ENCODE measurements at places on chromosomes 3 and 15. TPM values are rescaled to one million over a fixed set of nuclear protein-coding genes. Genes with fewer than 3 reads are reported as not detected.
A peak's percentile ranks its signal among the peaks of the same experiment; 100 is the strongest.

The SNURF gene
- total RNA-seq: 7.3 TPM

The CHRNA7 gene
- not detected for total RNA-seq

The SMCO1 gene
- total RNA-seq: not detected

The UTS2B gene
- 0.20 TPM for total RNA-seq

The DUOXA1 gene
- total RNA-seq: not detected

The SAXO2 gene
- total RNA-seq: 14.3 TPM

The GOLGA8H gene
- not detected for total RNA-seq

The MRAS gene
- total RNA-seq: not detected

The SYNPR gene
- total RNA-seq: not detected

The ENTPD3 gene
- total RNA-seq: not detected

The PP2D1 gene
- total RNA-seq: not detected

The PRSS50 gene
- total RNA-seq: not detected

DNA sequence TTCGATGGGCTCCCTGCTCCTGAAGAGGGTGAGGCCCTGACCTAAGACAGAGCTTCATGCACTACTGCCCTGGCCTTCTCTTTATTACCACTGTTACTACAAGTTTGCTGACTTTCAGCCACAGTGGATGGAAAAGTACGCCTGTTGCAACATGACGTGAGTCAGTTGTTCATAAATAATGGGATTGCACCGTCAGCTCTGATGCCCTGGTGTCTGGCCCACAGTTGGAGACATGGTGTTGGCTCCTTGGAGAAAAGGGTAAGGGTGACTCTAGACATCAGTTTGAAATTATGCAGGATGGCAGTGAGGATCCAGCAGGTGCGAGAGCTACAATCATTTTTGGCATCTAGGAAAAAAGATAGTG, 5.5 kb downstream of the PAQR5 start:
- H3K4me3 ChIP-seq: no peak overlapping the region
- no peak for DNase-seq
- H3K4me1 ChIP-seq: no peaks in the 10 kb centered on the region
- no peak overlapping the region for H3K27ac ChIP-seq

DNA sequence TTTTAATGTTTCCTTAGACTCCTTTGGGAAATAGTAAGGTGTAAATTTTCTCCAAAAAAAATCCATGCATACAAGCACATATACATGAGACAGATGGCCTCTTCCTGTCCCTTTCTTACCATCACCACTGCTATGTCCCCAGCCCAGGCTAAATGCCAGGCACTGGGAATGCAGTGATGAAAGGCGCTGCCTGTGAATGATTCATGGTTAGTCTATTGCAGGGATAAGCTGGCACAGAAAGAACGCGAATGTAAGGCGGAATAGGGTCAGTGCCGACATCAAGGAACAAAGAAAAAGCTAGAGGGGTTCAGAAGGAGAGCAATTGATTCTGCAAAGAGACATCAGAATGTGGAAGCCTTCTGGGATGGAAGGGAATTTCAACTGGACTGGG, 36.2 kb upstream of the CFAP161 start:
- no peak for DNase-seq
- H3K27me3 ChIP-seq: peaks cover 24% of the 10 kb centered on the region
- H3K36me3 ChIP-seq: no peaks in the 10 kb centered on the region
- H3K4me1 ChIP-seq: peaks cover 15% of the 10 kb centered on the region
- H3K4me3 ChIP-seq: no peak overlapping the region
- H3K27ac ChIP-seq: no peak overlapping the region

- no peak overlapping the region for H3K27ac ChIP-seq
- H3K4me3 ChIP-seq: no peak overlapping the region
- no peak for DNase-seq
- no peaks in the 10 kb centered on the region for H3K27me3 ChIP-seq
- peaks cover 26% of the 10 kb centered on the region for H3K36me3 ChIP-seq
- peaks cover 3% of the 10 kb centered on the region for H3K4me1 ChIP-seq
These were observed 68.2 kb downstream of the SIDT1 start for GRCh38 chr3:113600418-113601182.

- H3K4me1 ChIP-seq: no peaks in the 10 kb centered on the region
- H3K27ac ChIP-seq: no peak overlapping the region
- H3K27me3 ChIP-seq: peaks cover 5% of the 10 kb centered on the region
- no peak for DNase-seq
These were observed 37.9 kb upstream of the TNFAIP8L3 start for GRCh38 chr15:51132384-51133139.

DNA sequence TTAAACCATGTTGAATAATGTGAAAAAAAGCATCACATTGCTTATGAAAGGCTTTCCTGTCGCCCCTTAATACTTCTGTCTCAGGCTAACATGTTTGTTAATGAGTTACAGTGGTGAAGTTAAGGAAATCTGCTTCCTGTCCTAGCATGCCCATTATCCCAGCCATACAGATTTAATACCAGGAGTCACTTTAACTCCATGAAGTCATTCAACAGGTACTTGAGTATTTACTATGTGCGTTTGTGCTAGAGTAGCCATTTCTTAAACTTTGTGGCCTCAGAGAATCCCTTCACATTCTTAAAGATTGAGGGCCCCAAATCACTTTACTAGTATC, 10.1 kb upstream of the SETD5 start:
- peaks cover 30% of the 10 kb centered on the region for H3K4me1 ChIP-seq
- H3K36me3 ChIP-seq: peaks cover 87% of the 10 kb centered on the region
- no peak overlapping the region for H3K4me3 ChIP-seq
- no peak for DNase-seq
- H3K27me3 ChIP-seq: no peaks in the 10 kb centered on the region

- peaks cover 10% of the 10 kb centered on the region for H3K36me3 ChIP-seq
- H3K4me1 ChIP-seq: peaks cover 32% of the 10 kb centered on the region
- peak; percentile 16 for DNase-seq
- H3K27ac ChIP-seq: peak overlapping the region; percentile 85
These were observed 682 bp downstream of the ETFA start for GRCh38 chr15:76310475-76311099.

DNA sequence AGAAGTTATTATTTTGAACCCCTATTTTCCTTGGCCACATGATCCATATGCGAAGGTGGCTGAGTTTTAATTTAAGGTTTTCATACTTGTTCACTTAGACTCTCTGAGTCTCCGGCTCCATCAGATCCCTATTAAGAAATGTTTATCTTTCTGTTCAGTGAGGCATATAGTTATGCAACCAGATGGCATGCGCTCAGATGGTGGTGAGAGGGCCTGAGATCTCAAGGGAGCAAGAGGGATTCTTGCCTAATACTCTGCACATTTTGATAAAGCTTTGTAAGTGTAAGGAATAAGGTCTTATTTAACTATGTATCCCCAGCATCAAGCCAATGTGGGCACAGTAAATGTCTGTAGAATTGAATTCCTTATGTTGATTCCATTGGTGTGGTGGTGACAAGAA, 78.9 kb upstream of the DPH6 start:
- H3K27me3 ChIP-seq: peaks cover 7% of the 10 kb centered on the region
- DNase-seq: no peak
- no peak overlapping the region for H3K4me3 ChIP-seq
- H3K4me1 ChIP-seq: no peaks in the 10 kb centered on the region
- H3K27ac ChIP-seq: no peak overlapping the region

DNA sequence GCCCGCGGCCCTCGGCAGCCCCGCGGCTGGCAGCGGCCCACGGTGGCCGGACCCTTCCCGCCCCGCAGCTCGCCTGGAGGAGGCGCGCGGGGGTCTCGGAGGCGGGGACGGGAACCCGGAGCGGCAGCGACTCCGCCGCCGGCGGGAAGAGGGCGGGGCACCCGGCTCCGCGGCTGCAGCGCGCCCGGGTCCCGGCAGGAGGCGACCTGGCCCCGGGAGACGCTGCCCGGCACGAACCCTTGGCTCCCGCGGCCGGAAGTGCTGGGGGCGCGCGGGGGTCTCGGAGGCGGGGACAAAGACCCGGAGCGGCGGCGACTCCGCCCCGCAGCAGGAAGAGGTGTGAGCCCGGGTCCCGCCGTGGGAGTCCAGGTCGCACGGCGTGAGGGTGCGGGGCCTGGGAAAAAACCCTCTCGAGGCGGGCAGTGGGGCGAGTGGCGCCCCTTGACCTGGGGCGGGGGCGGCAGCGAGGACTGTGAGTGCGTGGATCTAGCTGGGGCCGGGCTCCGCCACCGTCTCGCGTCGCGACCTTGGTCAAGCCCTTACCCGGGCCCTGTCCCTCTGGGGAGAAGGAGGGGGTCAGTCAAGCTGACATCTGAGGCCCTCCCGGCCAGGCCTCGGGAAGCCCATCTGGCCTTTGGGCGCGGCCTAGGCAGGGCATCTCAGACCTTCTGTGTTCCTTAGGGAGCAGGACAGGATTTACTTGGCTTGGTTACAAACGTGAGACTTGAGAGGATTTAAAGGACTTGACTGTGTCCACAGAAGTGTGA, at the start of gene CIB2:
Gene CIB2 (minus strand): TSS at position 151 of the 767 bp plus-strand sequence. CDS start 230 bp downstream, outside the sequence.
- no peaks in the 10 kb centered on the region for H3K36me3 ChIP-seq
- H3K4me1 ChIP-seq: peaks cover 26% of the 10 kb centered on the region
- H3K4me3 ChIP-seq: peak within 1 kb of the TSS; percentile 74
- H3K27me3 ChIP-seq: no peaks in the 10 kb centered on the region

GRCh38 chr15:39365161-39365560, 215.7 kb upstream of the THBS1 start:
- H3K27ac ChIP-seq: no peak overlapping the region
- no peaks in the 10 kb centered on the region for H3K4me1 ChIP-seq
- no peaks in the 10 kb centered on the region for H3K36me3 ChIP-seq
- H3K27me3 ChIP-seq: peaks cover 6% of the 10 kb centered on the region
- H3K4me3 ChIP-seq: no peak overlapping the region

- DNase-seq: no peak
- peaks cover 45% of the 10 kb centered on the region for H3K4me1 ChIP-seq
- H3K36me3 ChIP-seq: peaks cover 32% of the 10 kb centered on the region
These were observed 725 bp upstream of the SCAMP2 start for GRCh38 chr15:74873756-74874424.

- H3K4me1 ChIP-seq: peaks cover 53% of the 10 kb centered on the region
- no peak for DNase-seq
- H3K27ac ChIP-seq: no peak overlapping the region
- H3K27me3 ChIP-seq: peaks cover 46% of the 10 kb centered on the region
- no peaks in the 10 kb centered on the region for H3K36me3 ChIP-seq
These were observed 2.5 kb upstream of the EFCC1 start for GRCh38 chr3:128998561-128998960.

GRCh38 chr15:38254051-38254883, 1.6 kb downstream of the SPRED1 start:
- peak overlapping the region; percentile 58 for H3K4me3 ChIP-seq
- peaks cover 62% of the 10 kb centered on the region for H3K27me3 ChIP-seq
- H3K4me1 ChIP-seq: peaks cover 32% of the 10 kb centered on the region
- no peak overlapping the region for H3K27ac ChIP-seq
- peak; percentile 13 for DNase-seq
- no peaks in the 10 kb centered on the region for H3K36me3 ChIP-seq

- H3K27ac ChIP-seq: no peak overlapping the region
- H3K27me3 ChIP-seq: no peaks in the 10 kb centered on the region
- H3K36me3 ChIP-seq: no peaks in the 10 kb centered on the region
- H3K4me3 ChIP-seq: no peak overlapping the region
These were observed 2.7 kb upstream of the PXK start for GRCh38 chr3:58329922-58330413.

DNA sequence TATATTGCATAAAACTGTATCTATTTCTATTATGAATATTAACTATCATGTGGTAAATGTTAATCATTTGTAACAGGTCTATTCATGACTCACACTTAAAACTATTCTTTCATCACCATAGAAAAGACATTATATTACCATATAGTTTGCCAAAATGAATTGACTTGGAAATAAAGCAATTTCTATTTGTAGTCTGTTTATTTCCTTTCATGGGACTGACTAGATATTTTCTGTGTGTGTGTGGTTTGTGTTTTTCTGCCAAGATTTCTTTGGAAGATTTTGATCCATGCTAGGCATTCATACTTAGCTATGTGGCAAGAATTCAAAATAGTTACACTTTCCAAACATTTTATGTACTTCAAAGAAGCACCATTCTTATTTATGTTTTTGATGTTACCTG, 522.5 kb upstream of the AGTR1 start:
- DNase-seq: no peak
- H3K4me3 ChIP-seq: no peak overlapping the region
- H3K36me3 ChIP-seq: no peaks in the 10 kb centered on the region
- H3K4me1 ChIP-seq: no peaks in the 10 kb centered on the region
- no peaks in the 10 kb centered on the region for H3K27me3 ChIP-seq

- no peaks in the 10 kb centered on the region for H3K27me3 ChIP-seq
- H3K27ac ChIP-seq: no peak overlapping the region
- no peak for DNase-seq
- H3K4me3 ChIP-seq: no peak overlapping the region
- peaks cover 11% of the 10 kb centered on the region for H3K36me3 ChIP-seq
These were observed 34.4 kb downstream of the SLCO3A1 start for GRCh38 chr15:91887921-91888373.

DNA sequence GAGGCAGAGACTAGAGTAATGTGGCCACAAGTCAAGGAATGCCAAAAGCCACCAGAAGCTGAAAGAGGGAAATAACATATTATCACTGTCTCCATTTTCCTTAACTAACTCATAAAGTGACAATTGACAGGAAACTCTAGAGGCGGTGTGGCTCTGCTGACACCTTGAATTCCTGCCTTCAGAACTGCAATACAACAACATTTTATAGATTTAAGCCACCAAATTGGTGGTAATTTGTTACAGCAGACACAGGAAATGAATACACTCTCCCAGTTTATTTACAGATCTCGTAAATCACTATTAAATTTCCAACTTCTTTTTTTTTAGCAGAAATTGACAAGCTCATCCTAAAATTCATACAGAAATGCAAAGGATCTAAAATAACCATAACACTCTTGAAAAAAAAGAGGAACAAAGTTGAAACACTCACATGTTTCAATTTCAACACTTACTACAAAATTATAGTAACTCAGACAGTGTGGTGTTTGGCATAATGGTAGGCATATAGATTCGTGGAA, 449.9 kb downstream of the OTOL1 start:
- DNase-seq: no peak
- H3K27ac ChIP-seq: no peak overlapping the region
- no peaks in the 10 kb centered on the region for H3K4me1 ChIP-seq
- no peaks in the 10 kb centered on the region for H3K27me3 ChIP-seq
- no peaks in the 10 kb centered on the region for H3K36me3 ChIP-seq
- no peak overlapping the region for H3K4me3 ChIP-seq

- no peak overlapping the region for H3K27ac ChIP-seq
- no peaks in the 10 kb centered on the region for H3K36me3 ChIP-seq
- no peak for DNase-seq
- no peak overlapping the region for H3K4me3 ChIP-seq
- H3K4me1 ChIP-seq: peaks cover 5% of the 10 kb centered on the region
These were observed 53.5 kb upstream of the TIPARP start for GRCh38 chr3:156620901-156621300.

GRCh38 chr3:110589341-110589740, 482.3 kb upstream of the NECTIN3 start:
- no peaks in the 10 kb centered on the region for H3K27me3 ChIP-seq
- H3K4me1 ChIP-seq: no peaks in the 10 kb centered on the region
- no peak overlapping the region for H3K27ac ChIP-seq
- H3K4me3 ChIP-seq: no peak overlapping the region

All from activated CD4-positive, alpha-beta T cell treated with anti-CD3 and anti-CD28 coated beads, Interleukin-2, amount 10 ng/mL, durations not matched to agents 7 days and 5 days (primary cell).